SHP77 (cell line): ENCODE measurements at places on chromosomes 6 and 20.

DNA sequence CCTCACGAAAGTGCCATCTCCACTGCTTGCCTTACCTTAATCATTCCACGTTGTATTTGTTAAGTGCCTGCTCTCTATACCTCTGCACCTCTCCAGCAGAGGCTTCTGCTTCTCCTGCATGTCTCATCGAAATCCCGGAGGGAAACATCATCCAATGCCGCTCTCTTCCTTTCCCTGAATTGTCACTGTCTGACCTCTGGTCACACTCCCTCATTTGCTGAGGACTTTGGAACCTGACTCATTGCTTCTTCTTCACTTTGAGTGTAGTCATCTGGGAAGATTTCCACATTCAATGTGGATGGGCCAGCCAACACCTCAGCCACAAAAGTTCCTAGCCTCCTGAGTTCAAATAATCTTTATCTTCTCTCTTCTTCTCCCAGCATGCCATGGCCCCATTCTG is 78.9 kb upstream of the BEND6 start:
- no peak for DNase-seq

- DNase-seq, result no peak
These were observed 1155.3 kb upstream of the GJE1 start for GRCh38 chr6:140977403-140977802.

GRCh38 chr20:5510446-5510845 is 193.7 kb upstream of the PROKR2 start:
- no peak for DNase-seq

GRCh38 chr6:64998204-64998603 is 708.8 kb downstream of the EYS start:
- DNase-seq, result no peak

- DNase-seq, result peak; percentile 86
These were observed 78.8 kb upstream of the ZNFX1 start for GRCh38 chr20:49356676-49357075.

- no peak for DNase-seq
These were observed 59.9 kb downstream of the REV3L start for GRCh38 chr6:111423055-111423633.

GRCh38 chr6:12580290-12580689 is 136.3 kb upstream of the PHACTR1 start:
- DNase-seq, result no peak

GRCh38 chr6:12228447-12229146 is 61.6 kb upstream of the EDN1 start:
- no peak for DNase-seq

- no peak for DNase-seq
These were observed 56.8 kb upstream of the DSP start for GRCh38 chr6:7484666-7485065.

DNA sequence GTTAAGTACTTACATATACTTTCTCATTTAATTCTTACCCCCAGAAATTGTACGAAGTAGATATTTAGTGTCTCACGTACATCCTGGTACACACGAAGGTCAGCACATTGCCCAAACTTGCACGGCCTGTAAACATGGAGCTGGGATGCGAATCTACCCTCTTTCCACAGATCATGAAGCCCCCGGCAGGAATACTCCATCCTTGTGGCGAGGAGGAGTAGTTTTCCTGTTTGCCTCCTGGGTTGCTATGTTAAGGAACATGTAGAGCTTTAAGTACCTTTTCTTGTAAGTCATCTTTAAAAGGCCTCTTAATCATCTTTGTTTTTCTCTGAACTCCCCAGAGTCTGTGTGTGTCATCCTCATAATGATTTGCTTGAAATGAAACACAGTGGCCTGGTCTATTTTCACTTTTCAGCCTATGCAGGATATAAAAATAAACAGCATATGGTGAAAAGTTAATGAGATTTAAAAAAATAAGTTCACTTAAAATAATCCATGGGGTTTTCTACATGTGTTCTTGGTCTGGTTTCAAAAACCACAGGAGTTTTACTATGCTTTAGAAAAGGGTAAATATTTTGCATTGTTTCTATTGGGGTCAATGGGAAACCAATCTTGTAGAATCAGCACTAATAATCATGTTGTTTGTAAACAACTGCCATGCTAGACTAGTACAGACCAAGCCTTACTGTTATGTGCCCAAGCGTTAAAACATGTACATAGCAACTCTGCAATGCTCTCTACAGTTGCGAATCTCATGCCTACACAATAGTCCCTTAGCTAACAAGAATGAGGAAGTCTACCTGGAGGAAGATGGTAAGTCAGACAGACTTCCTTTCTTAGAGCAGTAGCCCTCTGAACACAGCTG is 9.3 kb upstream of the ARID1B start:
- no peak for DNase-seq
